Activated T-cell treated with anti-CD3 and anti-CD28 coated beads for 4 hours (primary cell): ENCODE measurements at places on chromosomes 1 and 21.

DNA sequence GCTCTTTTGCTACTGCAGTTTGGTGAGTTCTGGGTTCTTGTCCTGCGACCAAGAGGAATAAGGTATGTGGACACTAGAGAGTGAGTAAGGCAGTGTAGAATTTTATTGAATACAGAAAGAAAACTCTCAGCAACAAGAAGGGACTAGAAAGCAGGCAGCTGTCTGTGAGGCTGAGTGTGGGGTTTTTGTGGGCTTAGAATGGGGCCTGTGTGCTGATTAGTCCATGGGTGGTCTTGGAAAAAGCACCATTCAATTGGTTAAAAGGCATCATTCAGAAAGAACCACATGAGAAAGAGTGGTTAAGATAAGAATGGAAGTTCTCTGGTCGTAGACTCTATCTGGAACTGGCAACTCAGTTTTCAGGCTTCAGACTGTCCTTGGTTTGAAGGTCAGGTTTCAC lies 298.8 kb downstream of the TGFB2 start:
- DNase-seq: no peak

DNA sequence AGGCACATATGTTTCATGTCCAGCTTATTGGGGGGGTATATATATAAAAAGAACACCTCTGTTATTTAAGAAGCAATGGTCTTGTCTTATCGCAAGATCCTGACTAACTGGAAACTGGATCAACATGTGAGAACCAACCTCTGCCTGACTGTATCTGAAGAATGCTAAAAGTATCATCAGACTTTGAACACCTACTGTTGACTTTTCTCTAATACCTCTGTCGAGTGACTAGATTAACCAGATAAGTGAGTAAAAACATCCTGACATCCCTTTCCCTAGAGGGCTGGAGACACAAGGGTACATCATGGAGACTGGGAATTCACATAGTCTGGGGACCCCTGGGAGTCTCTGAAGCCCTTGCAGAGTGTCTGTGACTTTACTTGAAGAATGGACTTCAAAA lies 26.3 kb upstream of the PIGC start:
- no peak for DNase-seq

DNA sequence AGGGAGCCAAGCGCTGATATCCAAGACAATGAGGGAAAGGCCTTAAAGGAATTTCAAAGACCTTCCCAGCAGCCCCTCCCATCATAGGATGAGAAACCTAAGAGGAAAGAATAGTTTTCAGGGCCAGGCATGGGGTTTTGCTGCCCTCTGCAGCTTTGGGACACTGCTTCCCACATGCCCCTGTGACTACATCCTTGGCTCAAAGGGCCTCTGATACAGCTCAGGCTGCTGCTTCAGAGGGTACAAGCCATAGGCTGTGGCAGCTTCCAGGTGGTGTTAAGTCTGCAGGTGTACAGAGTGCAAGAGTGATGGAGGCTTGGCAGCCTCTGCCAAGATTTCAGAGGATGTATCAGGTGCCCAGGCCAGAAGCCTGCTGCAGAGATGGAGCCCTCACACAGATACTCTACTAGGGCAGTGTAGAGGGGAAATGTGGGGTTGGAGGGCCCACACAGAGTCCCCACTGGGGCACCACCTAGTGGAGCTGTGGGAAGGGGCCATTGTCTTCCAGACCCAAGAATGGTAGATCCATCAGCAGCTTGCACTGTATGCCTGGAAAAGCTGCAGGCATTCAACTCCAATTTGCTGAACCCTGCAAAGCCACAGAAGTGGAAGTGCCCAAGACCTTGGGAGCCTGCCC lies 125.8 kb downstream of the SLC45A1 start:
- DNase-seq: no peak

GRCh38 chr1:34924759-34925555 lies 4.5 kb downstream of the DLGAP3 start:
- DNase-seq: peak; percentile 19

DNA sequence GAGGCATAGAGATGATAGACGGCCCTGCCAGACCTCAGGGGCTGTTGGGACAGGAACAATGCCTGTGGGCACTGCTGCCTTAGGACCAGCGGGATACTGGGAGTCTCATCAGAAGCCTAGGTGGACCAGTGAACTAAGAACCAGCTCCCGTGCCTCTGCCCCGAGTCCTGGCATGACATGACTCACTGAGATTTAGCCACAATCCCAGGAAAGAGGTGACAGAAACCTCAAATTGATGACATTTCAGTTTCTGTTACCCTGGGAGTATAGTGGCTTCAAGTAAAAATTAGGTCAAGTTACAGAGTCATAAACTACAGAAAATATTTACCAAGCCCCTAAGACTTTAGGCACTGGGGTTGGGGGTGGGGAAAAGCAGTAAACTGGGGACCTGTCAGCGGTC lies 74.6 kb upstream of the GADD45A start:
- DNase-seq: no peak

DNA sequence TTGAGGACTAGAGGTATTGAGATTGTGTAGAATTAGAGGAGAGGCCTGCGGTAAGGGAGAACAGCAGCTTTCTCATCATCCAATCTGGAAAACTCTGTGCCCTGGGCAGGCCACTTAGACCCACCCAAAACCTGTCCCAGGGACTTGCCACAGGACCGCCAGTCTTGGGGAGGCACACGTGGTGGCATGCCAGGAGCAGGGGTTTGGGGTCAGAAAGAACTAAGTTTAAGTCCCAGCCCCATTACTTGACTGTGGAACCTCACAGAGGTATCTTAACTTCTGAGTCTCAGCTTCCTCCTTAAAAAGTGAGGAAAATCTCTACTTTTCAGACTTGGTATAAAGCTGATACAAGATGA lies 356.6 kb downstream of the HHAT start:
- DNase-seq: no peak

DNA sequence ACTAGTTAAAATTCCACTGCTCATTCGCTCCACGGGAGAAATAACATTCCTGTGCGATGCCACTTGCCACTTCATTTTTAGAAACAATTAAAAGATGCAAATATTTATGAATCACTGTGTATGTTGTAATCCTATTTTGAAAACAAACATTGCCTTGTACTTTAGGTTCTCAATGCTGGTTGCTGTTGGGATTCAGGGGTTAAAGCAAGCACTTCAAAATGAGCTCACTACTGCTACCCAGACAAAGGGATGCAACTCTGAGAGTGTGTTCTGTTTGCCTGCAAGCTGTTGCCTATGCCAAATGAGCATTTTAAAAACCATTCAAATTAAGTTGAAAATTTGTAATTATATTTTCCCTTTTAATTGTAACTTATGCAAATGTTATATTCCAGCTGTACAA lies 87.5 kb downstream of the RWDD3 start:
- no peak for DNase-seq

DNA sequence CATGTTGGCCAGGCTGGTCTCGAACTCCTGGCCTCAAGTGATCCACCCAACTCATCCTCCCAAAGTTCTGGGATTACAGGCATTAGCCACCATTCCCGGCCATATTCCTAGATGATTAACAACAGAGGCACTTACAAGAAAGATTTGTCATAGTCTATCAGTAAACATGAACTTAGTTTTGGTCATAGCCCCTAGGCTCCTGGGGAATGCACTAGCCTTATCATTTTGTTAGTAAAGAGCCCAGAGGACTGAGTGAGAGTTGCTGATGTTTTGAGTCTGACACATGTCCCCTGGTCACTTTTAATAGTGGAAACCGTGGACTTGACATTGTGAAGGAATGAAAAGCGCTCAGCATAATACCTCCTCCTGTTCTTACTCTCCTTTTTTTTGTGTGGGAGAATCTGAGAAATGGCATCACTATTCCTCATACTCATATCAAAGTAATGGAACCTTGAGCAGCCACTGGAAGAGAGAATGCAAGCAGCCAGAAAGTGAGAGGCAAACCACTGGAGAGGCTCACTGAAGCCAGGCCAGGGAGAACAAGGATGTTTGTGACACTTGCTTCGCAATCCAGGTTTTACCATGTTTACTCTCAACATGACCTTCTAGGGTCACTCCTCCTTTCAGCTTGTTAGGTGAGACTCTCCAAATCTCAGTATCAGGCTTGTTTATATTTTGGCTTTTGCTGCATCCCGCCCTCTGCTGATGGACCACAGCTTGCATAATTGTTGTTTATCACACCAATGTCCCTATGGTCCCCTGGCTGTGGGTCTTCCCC lies 14.8 kb downstream of the ATP1B1 start:
- no peak for DNase-seq

DNA sequence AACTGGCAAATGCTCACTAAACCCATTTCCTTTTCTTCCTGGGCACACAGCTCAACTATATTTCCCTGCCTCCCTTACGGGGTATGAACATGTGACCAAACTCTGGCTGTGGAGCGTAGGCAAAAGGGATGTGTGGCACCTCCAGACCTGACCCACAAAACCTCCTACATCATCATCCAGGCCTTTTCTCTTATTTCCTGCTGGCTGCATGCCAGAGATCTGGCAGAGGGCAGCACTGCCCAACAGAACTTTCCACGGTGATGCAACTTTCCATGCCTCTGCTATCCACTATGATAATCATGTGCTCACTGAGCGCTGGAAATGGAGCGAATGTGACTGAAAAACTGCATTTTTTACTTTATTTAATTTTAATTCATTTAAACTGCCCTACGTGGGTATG lies 99.6 kb upstream of the CACNA1E start:
- DNase-seq: no peak
